ENCODE measurements at places on chromosomes 4 and X. TPM values are rescaled to one million over a fixed set of nuclear protein-coding genes. Genes with fewer than 3 reads are reported as not detected.

IL3RA gene
- polyA plus RNA-seq: 5.1 TPM

CFP gene
- 1.7 TPM for polyA plus RNA-seq

TMSB15C gene
- 11.3 TPM for polyA plus RNA-seq

TNMD gene
- 14.9 TPM for polyA plus RNA-seq

AKAP14 gene
- 0.47 TPM for polyA plus RNA-seq

SLC16A2 gene
- 16.3 TPM for polyA plus RNA-seq

ENOPH1 gene
- 27.3 TPM for polyA plus RNA-seq

CT45A10 gene
- not detected for polyA plus RNA-seq

CFAP47 gene
- polyA plus RNA-seq: 0.12 TPM

CENPVL2 gene
- polyA plus RNA-seq: not detected

CENPE gene
- 0.60 TPM for polyA plus RNA-seq

RTL9 gene
- 0.69 TPM for polyA plus RNA-seq

ANK2 gene
- polyA plus RNA-seq: 60.0 TPM

TRIML2 gene
- polyA plus RNA-seq: not detected

XAGE2 gene
- polyA plus RNA-seq: not detected

ATP1B4 gene
- not detected for polyA plus RNA-seq

SATL1 gene
- polyA plus RNA-seq: not detected

XKRX gene
- 0.22 TPM for polyA plus RNA-seq

ERAS gene
- polyA plus RNA-seq: not detected

LUZP4 gene
- not detected for polyA plus RNA-seq

CXXC4 gene
- 2.1 TPM for polyA plus RNA-seq

LRRC66 gene
- 0.28 TPM for polyA plus RNA-seq

UGT2B10 gene
- polyA plus RNA-seq: not detected

NAT8L gene
- 0.80 TPM for polyA plus RNA-seq

RGN gene
- 15.6 TPM for polyA plus RNA-seq

COPS4 gene
- polyA plus RNA-seq: 32.4 TPM

DCAF8L2 gene
- 10.1 TPM for polyA plus RNA-seq

KCND1 gene
- polyA plus RNA-seq: 4.2 TPM

MTNR1A gene
- polyA plus RNA-seq: not detected

STAP1 gene
- polyA plus RNA-seq: 0.12 TPM

OTC gene
- polyA plus RNA-seq: 2.2 TPM

FAT4 gene
- 8.7 TPM for polyA plus RNA-seq

CLDN34 gene
- not detected for polyA plus RNA-seq

PPBP gene
- polyA plus RNA-seq: not detected

ZAR1 gene
- 0.31 TPM for polyA plus RNA-seq

GUCY1A1 gene
- polyA plus RNA-seq: 6.4 TPM

PRDM5 gene
- 9.0 TPM for polyA plus RNA-seq

RNF128 gene
- 1.2 TPM for polyA plus RNA-seq

C4orf17 gene
- polyA plus RNA-seq: not detected

F8A1 gene
- polyA plus RNA-seq: 10.7 TPM

BMX gene
- 1.5 TPM for polyA plus RNA-seq

SFRP2 gene
- 96.2 TPM for polyA plus RNA-seq

FTSJ1 gene
- polyA plus RNA-seq: 28.2 TPM

C4orf51 gene
- polyA plus RNA-seq: not detected

PDLIM3 gene
- 49.5 TPM for polyA plus RNA-seq

SUPT20HL2 gene
- polyA plus RNA-seq: 0.04 TPM

FRAS1 gene
- 1.4 TPM for polyA plus RNA-seq

L1CAM gene
- 1.1 TPM for polyA plus RNA-seq

DGKK gene
- polyA plus RNA-seq: not detected

SMIM43 gene
- polyA plus RNA-seq: 0.40 TPM

KLHL4 gene
- 38.9 TPM for polyA plus RNA-seq

ZCCHC12 gene
- polyA plus RNA-seq: 2.2 TPM

IRS4 gene
- 1.5 TPM for polyA plus RNA-seq

P2RY10 gene
- 0.11 TPM for polyA plus RNA-seq

DOK7 gene
- 0.19 TPM for polyA plus RNA-seq

SULT1B1 gene
- 0.82 TPM for polyA plus RNA-seq

RENBP gene
- polyA plus RNA-seq: 1.2 TPM

SPIN2A gene
- polyA plus RNA-seq: 0.40 TPM

ARMCX4 gene
- polyA plus RNA-seq: 18.8 TPM

Data from ovary (tissue), 10 donors.